ENCODE measurements at places on chromosomes 6 and 20. TPM values are rescaled to one million over a fixed set of nuclear protein-coding genes. Genes with fewer than 3 reads are reported as not detected.

Gene PDE10A
- total RNA-seq: 9.8 TPM

Gene THEMIS
- not detected for total RNA-seq

DNA sequence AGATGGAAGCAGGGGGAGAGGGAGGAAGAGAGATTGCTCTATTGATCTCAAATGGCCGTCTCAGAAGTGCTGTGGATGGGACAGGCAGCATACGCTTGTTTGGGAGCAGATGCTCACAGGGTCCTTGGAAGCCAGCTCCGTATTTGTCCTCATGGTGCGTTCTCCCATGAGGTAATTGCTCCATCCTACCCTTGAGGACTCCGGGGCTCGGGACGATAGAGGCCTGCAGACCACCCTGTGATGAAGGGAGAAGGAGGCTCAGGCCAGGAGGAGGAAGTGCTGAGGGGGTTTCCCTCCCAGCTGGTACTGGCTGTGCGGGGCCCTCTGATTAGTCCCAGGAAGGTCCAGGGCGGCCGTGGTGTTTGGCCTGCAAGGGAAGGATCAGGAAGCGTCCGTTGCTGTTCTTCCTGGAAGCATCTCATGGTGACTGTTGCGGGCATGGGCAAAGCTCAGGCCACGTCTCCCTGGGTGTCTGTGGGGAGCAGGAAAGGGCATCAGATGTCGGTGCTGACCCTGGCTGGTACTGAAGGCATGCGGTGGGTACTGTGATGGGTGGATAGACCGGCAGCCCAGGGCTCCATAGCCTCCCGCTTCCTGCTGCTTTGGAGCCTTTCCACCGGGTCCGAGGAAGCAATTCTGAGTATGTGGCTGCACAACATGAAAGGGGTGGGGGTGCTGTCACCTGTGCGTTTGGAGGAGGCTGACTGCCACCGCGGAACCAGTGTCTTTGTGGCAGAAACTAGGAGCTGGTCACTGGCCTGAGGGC is 158.3 kb downstream of the SYCP2 start:
- no peak for DNase-seq

- no peak for DNase-seq
Measured at GRCh38 chr20:7352165-7352564, 584.7 kb downstream of the BMP2 start.

GRCh38 chr6:143337201-143337949 is 113.1 kb downstream of the ADAT2 start:
- DNase-seq: no peak

DNA sequence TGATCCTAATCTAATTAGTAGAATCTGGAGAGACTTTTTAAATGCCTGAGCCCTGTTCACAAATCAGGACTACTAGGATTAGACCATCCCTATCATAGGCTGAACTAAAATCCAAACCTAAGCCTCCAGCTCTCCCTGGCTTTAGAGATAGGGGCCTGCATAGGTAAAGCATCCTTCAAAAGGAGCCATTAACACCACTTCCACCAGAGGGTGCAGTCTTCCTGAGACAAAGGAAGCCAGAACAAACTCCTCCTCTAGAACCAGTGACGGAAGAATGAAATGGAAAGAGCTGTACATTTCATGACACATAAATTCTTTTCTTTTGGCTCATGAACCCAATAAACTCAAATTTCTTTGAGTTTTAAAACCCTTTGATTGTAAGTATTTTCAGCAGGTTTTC is 291.2 kb upstream of the ADGRB3 start:
- no peak for DNase-seq

DNA sequence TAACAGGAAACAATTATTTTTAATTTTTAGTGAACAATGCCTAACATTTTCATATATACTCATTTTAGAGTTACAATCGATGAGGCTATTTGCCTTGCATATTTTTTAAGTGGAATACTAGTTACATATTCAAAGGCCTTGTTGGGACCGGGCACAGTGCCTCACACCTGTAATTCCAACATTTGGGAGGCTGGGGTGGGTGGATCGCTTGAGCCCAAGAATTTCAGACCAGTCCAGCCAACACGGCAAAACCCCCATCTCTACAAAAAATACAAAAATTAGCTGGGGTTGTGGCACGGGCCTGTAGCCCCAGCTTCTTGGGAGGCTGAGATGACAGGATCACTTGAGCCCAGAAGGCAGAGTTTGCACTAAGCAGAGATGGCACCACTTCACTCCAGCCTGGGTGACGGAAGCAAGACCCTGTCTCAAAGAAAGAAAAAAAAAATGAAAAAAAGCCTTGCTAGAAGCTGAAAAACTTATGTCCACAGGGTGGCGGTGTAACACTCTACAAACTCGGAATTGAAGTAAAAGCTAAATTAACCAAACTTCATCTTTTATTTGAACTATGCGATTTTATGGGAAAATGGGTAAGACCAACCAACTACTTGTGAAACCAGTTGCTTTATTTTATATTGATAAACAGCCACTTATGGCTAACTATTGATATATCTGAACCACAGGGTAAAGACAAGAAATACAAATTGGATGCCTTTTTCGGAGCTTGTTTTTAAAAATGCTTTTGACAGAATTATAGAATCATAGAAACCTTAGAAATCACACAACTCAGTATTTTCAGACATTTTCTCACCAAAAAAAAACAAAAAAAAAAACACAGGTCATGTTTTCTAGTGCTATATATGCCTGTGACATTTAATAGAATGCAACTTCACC is 24.1 kb upstream of the ROS1 start:
- DNase-seq: peak; percentile 39

Data from pulmonary artery endothelial cell (primary cell).